ENCODE measurements at places on chromosomes 16 and 17. TPM values are rescaled to one million over a fixed set of nuclear protein-coding genes. Genes with fewer than 3 reads are reported as not detected.
A peak's percentile ranks its signal among the peaks of the same experiment; 100 is the strongest.

The CCDC40 gene
- total RNA-seq: 0.56 TPM

The UNK gene
- total RNA-seq: 24.5 TPM

The PGP gene
- 15.0 TPM for total RNA-seq

The CES5A gene
- total RNA-seq: not detected

The IRX3 gene
- not detected for total RNA-seq

The TMEM100 gene
- total RNA-seq: not detected

The IL32 gene
- 1,864 TPM for total RNA-seq

The TMEM114 gene
- not detected for total RNA-seq

The EVI2A gene
- total RNA-seq: 16.9 TPM

The GPT2 gene
- 34.9 TPM for total RNA-seq

The CCL5 gene
- total RNA-seq: 33.1 TPM

- DNase-seq: no peak
Observed at GRCh38 chr17:80117491-80118401, 16.4 kb downstream of the GAA start.

DNA sequence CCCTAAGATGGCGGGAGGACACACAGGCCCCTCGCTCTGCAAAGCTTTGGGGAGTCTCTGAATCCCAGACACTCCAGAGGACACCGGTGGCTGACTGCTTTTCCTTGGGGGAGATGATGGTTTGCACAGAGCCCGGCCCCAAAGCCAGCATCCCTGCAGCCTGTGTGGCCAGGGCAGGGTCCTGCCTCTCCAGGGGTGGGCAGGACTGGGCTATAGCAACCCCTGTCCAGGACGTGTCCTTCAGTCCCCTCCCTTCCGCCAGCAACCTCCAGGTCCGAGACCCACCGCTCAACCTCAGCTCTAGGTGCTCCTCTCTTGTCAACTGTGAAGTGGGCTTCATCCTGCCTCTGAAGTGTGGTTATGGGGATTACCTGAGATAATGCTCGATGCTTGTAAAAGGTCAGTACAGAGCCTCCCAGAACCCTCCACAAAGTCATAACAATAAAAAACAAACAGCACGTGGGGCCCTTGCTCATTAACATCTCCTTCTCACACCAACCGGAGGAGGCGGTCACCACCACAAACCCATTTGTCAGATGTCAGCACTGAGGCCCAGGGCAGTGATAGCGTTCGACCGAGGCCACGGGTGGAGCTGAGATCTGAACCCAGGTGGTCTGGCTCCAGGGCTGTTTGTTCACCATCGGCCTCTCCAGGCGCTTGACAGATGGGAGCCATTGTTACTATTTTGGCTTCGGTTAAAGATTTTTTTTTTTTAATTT is 304.8 kb downstream of the IRF8 start:
- DNase-seq: no peak

DNA sequence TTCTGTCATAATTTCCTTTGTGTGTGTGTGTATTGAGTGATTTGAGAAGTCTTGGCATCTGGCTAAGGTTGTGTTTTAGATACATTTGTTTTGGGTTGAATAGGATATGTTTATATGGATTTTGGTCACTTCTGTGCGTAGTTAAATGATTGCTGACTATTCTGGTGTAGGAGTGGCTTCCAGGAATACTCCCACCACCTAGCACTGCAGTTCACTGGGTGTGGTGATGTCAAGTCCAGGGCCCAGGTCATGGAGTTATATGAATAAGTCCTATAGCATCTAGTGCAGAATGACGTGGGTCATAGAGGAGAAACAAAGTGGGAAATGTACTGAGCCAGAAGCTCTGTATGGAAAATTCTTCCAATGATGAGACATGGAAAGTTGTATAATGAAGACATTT is 465.4 kb upstream of the CCL2 start:
- no peak for DNase-seq

GRCh38 chr16:4938683-4939030 is 1.7 kb upstream of the PPL start:
- no peak for DNase-seq

DNA sequence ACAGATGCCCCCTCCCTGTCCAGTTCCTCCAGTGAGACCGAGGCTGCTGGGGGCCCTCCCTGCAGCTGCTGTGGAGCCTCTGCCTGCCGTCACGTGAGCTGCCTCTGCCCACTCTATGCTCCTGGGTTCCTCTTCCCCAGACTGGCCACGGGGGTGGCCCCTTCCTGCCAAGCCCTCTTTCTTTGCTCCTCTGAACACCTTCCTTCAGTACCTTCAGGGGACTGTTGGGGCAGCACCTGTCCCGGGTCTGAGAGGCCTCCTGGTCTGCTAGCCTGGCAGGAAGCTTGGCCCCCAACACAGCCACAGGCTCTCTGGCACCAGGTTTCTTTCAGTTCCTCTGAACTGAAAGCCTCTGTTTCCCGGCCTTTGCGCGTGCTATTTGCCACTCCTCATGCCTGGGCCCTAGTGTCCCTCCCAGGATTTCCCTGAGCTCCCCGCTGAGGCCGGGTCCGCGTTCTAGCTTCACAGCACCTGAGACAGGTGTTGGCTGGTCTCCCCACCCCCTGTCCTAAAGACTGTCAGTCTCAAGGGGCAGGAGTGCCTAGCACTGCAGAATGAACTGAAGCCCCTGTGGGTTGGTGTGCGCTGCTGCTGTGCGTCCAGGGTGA is 6.6 kb upstream of the ATP6V0C start:
- DNase-seq: no peak

DNA sequence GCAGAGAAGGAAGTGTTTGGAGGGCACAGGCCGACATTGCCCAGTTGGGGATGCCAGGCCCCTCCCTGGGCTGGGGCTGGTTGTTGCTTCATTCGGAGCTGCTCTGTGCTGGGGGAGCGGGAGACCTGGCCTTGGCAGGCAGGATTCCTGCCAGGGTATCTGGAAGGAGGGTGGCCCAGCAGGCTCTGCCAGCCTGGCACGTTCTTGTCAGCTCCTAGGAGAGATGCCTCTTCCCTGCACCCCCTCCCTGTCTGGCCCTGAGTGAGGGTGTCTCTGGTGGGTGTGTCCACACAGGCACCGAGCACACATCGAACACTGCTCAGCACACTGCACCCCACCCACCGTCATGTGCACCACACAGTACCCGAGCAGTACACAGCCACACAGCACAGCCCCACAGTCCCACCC is 35.2 kb downstream of the ARHGAP23 start:
- DNase-seq: no peak

DNA sequence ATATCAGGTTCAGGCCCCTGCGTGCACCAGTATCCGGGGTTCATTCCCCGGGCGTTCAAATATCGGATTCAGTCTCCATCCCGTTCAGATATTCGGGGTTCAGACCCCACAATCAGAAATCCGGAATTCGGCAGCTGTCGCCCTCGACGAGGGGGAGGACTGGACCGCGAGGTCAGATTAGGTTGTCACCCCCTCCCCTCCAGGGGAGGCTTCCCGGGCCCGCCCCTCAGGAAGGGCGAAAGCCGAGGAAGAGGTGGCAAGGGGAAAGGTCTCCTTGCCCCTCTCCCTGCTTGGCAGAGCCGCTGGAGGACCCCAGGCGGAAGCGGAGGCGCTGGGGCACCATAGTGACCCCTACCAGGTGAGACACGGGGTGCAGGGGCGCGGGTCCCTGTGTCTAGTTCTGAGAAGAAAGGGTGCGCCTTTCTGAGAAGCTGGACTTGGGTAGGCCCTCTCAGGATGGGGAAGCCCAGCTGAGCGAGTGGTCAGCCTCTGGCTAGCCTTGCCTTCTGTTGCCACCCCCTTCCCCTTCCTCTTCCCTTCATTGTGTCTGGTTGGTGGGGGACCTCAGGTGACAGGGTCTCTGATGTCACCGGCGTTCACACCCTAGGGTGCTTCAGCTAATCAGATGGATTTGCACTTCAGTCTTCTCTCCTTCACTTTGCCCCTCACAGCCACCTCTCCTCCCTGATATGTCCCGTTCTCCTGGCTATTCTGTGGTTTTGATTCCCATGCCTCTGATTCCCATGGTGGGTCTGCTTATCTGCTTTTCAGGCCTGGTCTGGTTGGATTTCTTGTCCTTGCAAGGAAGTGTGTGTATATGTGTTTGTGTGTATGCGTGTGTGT is 844 bp downstream of the TAOK2 start:
- peak; percentile 43 for DNase-seq

DNA sequence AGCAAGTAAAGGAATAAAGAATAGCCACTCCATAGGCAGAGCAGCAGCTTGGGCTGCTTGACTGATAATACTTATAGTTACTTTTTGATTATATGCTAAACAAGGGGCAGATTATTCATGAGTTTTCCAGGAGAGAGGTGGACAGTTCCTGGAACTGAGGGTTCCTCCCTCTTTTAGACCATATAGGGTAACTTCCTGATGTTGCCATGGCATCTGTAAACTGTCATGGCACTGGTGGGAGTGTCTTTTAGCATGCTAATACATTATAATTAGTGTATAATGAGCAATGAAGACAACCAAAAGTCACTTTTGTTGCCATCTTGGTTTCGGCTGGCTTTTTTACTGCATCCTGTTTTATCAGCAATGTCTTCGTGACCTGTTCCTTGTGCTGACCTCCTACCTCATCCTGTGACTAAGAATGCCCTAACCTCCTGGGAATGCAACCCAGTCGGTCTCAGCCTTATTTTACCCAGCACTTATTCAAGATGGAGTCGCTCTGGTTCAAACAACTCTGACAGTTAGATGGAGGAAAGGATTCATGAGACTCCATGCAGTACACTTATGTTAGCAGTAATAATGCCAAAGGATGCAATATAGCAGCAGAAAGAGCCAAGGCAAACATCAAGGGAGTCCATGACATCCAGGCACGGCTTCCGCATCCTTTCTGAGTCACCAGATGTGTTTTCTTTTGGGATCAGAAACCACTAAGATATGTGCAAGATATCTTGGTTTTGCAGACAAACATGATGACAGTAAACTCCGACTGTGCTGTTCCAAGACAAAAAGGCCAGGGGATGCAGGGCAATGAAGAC is 55.8 kb upstream of the B4GALNT2 start:
- DNase-seq: no peak

DNA sequence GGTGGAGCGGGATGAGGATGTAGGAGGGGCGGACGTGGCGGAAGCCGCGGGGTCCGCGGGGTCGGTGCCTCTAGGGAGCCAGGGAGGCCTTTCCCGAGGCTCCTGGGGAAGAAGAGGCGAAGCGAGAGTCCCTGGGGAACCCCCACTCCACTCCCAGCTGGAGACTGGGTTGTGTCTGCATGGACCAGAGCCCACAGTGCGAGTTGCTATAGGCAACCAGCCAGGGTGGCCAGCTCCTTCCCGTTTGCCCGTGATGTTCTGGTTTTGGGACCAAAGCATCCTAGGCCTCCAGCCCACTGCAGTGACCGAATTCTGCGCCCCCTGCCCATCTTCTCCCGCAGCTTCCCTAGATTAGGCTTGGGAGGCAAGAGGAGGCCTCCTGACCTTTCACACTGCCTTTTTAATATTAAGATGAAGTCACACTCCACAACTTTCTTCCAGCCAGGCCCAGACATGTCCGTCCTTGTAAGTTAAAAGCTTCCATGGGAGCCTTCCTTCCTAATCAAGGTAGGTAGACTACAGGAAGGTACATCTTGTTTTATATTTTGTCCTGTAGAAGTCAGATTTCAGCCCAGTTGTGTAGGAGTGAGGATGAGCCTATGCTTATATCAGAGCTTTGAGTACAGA is 469 bp downstream of the AMZ2 start:
- DNase-seq: peak; percentile 76

DNA sequence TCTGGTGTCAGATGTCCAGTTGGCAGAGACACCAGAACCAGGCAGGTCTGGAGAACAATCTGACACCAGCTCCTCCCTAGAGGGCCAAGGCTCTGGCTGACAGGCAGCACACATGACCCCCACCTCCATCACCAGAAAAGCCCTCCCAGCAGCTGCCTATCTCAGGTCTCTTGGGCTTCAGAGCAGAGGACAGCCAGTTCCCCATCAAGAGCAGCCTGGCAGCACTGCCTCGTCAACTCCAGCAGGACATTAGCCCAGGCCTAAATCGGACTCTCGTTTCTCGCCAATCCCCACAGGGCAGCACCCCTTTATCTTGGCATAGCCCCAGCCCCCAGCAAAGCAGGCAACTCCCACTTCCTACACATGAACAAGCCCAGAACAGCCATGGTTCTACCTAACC is 4.4 kb downstream of the JUP start:
- no peak for DNase-seq
